ENCODE measurements at places on chromosomes 5 and 9.

- DNase-seq, result peak; percentile 86
Observed at GRCh38 chr9:127578952-127579853, 32.9 kb upstream of the STXBP1 start.

- no peak for DNase-seq
Observed at GRCh38 chr5:28164568-28164967, 1126.2 kb upstream of the CDH9 start.

DNA sequence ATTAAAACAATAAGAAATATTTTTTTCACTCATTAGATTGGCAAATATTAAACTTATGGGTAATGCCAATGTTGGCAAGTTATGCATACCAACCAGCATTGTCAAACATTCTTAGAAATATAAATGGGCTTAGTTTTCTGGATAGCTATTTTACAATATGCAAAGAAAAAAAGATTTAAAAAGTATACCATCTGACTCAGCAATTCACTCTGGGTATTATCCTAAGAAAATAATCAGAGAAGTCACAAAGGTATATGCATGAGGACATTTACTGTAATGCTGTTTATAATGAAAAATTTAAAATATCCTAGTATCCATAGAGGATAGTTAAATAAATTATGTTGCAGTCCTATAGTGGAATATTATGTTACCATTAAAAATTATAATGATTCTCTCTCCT lies 57.4 kb upstream of the PTPDC1 start:
- DNase-seq, result no peak

- DNase-seq, result no peak
Observed at GRCh38 chr9:89723469-89724100, 118.8 kb downstream of the GADD45G start.

GRCh38 chr5:103258957-103259704 lies 568 bp downstream of the MACIR start:
- DNase-seq, result peak; percentile 62

DNA sequence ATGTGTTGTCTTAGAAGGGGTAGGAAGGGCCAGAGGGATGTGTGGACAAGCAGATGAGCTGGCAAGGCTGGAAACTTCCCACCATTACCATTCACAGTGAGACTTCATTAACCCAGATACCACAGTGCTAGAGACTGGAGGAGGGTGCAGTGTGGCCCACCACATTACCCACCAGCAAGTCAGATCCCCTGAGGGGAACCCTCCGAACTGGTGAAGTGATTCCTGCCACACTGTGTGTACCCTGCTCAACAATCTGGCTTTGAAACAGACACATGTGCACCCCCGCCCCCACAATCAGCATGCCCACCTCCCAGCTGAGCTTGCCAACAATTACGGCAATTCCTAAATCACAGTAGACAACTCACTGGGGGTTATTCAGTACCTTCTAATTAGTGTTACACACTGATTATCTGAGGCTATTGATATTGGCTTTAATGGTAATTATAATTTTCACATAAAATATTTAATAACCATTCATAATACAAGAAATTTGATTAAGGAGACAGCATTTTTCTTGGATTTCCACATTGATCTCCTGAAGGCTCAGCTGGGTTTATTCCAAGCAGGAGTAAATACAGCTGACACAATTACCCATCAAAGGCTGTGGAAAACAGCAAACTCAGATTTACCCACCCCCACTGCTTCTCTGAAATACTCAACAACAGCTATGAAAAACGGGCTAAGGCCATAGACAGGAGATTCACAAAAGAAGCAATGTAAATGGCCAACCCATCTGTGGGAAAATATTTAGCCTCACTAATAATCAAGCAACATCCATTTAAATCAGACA lies 169.3 kb upstream of the FSTL4 start:
- DNase-seq, result no peak

DNA sequence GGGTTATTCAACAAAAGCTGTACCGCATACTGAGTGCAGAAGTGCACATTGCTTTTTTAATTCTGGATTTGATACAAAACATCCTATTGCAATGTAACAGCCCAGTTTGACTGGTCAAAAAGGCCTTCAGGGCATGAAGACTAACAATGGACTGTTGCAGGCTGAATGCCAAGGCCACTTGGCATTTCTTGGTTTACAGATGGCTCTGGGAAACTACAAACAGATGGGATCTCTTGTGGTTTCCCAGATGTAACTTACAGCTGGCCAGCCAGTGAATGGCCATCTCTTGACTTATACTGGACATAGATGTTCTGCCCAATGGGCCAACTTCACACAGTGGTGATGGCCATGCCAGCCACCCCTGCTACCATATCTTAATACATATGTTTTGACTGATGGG lies 36.8 kb downstream of the UGT3A2 start:
- DNase-seq, result no peak

GRCh38 chr5:68673823-68674180 lies 420.0 kb upstream of the SLC30A5 start:
- no peak for DNase-seq

DNA sequence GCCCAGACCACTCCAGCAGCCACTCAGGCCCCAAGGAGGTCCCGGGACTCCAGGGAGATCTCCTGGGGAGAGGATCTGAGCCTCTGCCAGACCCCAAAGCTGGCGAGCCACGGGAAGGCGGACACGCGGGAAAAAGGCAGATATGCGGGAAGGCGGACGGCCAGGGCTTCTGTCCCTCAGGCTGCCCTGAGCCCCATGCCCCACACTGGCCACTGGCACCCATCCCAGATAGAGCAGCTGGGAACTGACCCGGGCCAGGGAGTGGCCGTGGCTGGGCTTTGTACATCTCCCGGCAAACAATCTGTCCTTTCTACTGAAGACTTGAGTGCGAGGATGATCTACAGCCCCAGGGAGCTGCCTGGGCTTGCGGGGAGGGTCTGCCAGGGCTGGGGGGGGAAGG lies 21.1 kb upstream of the NOTCH1 start:
- DNase-seq, result no peak

DNA sequence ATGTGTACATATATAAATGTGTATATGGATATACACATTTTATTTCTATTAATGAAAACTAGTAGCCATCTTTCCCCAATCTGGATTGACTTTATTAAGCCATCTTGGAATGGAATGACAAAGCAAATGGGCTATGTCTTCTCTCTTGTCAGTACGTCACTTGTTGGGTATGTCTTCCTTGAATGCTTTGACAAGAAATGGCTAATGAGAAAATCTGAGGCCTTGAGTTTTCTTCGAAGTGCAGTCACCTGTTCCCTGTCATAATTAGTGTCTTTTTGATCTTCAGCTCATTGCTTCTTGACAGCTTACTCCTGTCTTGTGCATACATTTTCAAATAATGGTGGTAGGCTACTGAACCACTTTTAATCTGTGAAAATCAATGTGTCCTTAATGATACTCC lies 243.2 kb upstream of the RGMB start:
- DNase-seq, result no peak

DNA sequence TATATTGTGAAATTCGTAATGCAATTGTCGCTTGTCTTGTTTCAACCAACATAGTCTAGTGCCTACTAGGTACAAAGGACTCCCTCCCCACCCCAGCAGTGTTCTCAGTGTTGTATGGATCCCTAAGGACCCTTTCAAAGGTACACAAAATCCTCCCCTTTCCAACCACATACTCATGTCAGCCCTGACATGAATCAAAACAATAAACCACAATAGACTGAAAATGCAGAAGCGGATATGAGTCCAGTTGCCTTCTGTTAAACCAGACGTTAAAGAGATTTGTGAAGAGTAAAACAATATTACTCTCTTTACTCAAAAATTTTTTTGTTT lies 82.4 kb upstream of the IFNK start:
- no peak for DNase-seq

GRCh38 chr5:102295534-102296177 lies 428 bp downstream of the SLCO4C1 start:
- no peak for DNase-seq

GRCh38 chr9:123407217-123407851 lies 51.3 kb downstream of the CRB2 start:
- DNase-seq, result no peak

- DNase-seq, result no peak
Observed at GRCh38 chr5:142796492-142797109, 26.4 kb downstream of the ARHGAP26 start.

GRCh38 chr9:134002796-134003195 lies 10.7 kb upstream of the VAV2 start:
- no peak for DNase-seq

DNA sequence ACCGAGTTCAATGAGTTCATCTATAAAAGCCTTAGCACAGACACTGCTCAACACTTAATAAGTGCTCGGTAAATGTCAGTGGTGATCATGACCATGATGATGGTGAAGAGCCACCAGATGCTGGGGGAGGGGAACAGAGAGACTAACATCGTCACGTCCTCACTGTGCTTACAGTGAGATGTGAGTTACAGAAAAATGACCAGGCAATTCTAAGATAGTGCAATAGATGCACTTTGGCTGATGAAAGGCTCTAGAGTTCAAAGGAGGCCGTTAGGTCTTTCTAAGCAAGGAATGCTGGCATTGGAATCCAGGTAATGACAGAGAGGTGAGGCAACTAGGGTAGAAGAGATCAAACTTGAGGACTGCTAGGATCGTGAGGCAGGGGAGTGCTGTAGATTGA lies 36.7 kb downstream of the ARL15 start:
- no peak for DNase-seq

- no peak for DNase-seq
Observed at GRCh38 chr5:78591138-78591612, 57.4 kb downstream of the LHFPL2 start.

GRCh38 chr5:147408980-147409379 lies 100.9 kb downstream of the DPYSL3 start:
- no peak for DNase-seq

DNA sequence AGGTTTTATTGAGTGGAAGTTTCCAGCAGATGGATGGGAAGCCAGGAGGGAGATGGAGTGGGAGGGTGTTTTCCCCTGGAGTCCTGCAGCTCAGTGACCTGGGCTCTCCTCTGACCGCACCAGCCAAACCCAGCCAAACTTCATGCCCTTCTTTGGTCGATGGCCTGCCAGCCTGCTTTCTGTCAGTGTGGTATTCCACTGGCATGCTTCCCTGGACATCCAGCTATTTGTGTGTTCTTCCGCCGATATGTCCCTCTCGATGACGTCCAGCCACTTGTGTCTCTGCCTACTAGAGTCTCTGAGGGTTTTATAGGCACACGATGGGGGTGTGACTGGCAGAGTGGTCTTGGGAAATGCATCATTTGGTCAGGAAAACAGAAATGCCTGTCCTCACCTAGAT lies 33.8 kb downstream of the GPBP1 start:
- no peak for DNase-seq

DNA sequence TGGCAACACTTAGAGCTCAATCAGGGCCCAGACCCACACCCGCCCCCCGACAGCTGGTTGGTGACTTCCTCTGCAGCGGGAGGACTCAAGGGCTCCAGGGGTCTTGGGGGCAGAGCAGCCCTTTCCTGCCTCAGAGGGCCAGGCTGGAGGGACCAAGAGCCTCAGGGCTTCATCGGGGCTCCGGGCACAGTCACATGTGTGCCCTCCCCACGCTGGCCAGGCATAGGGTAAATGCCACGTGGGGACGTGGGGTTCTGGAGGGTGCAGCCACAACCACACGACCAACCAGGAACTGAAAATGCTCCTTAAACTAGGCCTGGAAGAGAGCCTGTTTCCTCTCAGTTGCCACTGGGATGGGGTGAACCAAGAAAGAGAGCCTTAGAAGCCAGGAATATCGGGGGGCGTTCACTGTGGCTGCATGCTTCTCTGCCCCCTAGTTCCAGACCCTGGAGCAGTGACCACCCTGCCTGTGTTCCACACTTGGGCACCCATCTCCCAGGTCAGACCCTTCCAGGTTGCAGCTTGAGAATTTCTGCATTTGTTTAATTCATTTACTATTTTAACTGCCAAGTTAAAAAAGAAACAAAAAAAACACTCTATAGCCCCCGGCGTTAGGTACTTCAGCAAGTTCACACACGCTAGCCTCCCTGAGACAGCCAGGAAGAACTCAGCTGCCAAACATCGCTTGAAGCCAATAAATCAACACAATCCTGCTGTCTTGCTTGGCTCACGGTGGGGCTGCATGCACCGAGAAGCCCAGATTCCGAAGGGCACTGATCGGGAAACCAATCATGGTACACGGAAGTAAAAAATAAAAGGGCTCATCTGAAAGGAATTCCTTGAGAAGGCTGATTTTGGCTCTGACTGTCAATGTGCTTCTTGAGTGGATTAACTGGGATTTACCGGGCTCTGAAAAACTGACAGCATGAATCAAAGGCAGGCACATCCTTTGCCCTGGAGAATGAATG lies 56.1 kb upstream of the PHYKPL start:
- no peak for DNase-seq

- no peak for DNase-seq
Observed at GRCh38 chr9:92183449-92183848, 68.2 kb upstream of the SPTLC1 start.

DNA sequence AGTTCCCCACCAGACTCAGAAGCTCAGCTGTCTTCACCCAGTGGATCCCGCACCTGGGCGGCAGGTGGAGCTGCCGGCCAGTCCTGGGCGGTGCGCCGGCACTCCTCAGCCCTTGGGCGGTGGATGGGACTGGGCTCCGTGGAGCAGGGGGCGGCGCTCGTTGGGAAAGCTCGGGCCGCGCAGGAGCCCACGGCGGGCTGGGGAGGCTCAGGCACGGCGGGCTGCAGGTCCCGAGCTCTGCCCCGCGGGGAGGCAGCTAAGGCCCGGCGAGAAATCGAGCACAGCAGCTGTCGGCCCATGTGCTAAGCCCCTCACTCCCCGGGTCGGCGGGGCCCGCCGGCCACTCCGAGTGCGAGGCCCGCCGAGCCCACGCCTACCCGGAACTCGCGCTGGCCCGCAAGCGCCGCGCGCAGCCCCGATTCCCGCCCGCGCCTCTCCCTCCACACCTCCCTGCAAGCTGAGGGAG lies 560.0 kb downstream of the BRINP1 start:
- no peak for DNase-seq

GRCh38 chr5:38424148-38425060 lies 132.0 kb downstream of the LIFR start:
- DNase-seq, result peak; percentile 32

- DNase-seq, result no peak
Observed at GRCh38 chr9:97560154-97560553, 58.7 kb downstream of the TMOD1 start.

DNA sequence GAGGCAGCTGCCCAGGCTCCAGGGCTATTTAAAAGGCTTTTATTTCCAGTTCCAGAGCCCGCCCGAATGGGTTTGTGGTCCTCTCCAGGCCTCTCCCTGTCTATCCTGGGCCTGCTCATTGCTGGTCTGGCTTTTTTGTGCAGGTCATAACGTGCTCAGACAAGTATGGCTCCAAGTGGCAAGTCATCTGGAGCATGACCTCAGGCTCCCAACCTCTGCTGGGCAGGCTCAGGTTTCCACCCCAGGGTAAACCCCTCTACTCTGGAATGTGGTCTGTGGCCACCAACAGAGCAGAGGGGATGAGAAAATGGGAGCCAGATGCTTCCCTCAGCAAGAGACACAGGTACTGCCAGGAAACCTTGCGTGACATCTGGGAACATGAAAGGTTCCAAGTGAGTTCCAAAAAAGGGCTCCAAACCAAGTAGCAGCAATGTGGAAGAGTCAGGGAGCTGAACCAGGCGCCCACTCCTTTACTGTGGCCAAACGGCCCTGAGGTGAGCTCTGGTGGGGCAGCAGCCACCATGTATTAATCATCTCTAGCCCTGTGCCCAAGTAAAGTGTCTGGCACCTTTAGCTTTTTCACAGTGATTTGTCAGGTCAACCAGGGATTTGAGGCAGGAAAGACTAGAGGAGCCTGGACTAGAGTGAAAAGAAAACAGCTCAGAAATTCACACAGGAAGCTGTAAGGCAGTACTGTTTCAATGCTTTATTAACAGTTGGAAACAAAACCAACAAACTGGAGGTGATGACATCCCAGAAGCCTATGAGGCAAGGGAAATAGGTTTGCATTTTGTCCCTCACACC lies 25.7 kb downstream of the PCDHGC5 start:
- DNase-seq, result no peak

- DNase-seq, result no peak
Observed at GRCh38 chr9:78898234-78898633, 601.3 kb downstream of the PSAT1 start.

Measured in NCI-H2081 (cell line).